ENCODE measurements at places on chromosomes 5 and 9. TPM values are rescaled to one million over a fixed set of nuclear protein-coding genes. Genes with fewer than 3 reads are reported as not detected.

Gene CMYA5
- 0.21 TPM for total RNA-seq

Gene CDHR2
- total RNA-seq = 1.6 TPM

Gene HTR4
- not detected for total RNA-seq

Gene ADGRV1
- 0.18 TPM for total RNA-seq

Gene IL4
- 2.5 TPM for total RNA-seq

Gene PCDHGC5
- not detected for total RNA-seq

Gene SELENOP
- 0.12 TPM for total RNA-seq

Gene OR1Q1
- not detected for total RNA-seq

Gene TAF11L10
- total RNA-seq = not detected

Gene TNFSF15
- total RNA-seq = 0.16 TPM

Gene PHYHD1
- 0.47 TPM for total RNA-seq

Gene TMC1
- total RNA-seq = not detected

Gene TAF1L
- not detected for total RNA-seq

Gene IL13
- 119 TPM for total RNA-seq

Gene SPDL1
- total RNA-seq = 45.6 TPM

Gene ATP10B
- total RNA-seq = not detected

Gene GHR
- not detected for total RNA-seq

Gene OCLN
- total RNA-seq = 0.91 TPM

Gene FOXD4L4
- total RNA-seq = 0.09 TPM

Gene FRMD3
- 0.82 TPM for total RNA-seq

Gene SLC36A2
- not detected for total RNA-seq

Gene GFM2
- 28.4 TPM for total RNA-seq

Gene PCDHB14
- not detected for total RNA-seq

Measured in activated CD8-positive, alpha-beta memory T cell treated with anti-CD3 and anti-CD28 coated beads, Interleukin-2, amount 10 ng/mL, durations not matched to agents 7 days and 5 days (primary cell).